ENCODE measurements at places on chromosomes 13 and 19. TPM values are rescaled to one million over a fixed set of nuclear protein-coding genes. Genes with fewer than 3 reads are reported as not detected.

DNA sequence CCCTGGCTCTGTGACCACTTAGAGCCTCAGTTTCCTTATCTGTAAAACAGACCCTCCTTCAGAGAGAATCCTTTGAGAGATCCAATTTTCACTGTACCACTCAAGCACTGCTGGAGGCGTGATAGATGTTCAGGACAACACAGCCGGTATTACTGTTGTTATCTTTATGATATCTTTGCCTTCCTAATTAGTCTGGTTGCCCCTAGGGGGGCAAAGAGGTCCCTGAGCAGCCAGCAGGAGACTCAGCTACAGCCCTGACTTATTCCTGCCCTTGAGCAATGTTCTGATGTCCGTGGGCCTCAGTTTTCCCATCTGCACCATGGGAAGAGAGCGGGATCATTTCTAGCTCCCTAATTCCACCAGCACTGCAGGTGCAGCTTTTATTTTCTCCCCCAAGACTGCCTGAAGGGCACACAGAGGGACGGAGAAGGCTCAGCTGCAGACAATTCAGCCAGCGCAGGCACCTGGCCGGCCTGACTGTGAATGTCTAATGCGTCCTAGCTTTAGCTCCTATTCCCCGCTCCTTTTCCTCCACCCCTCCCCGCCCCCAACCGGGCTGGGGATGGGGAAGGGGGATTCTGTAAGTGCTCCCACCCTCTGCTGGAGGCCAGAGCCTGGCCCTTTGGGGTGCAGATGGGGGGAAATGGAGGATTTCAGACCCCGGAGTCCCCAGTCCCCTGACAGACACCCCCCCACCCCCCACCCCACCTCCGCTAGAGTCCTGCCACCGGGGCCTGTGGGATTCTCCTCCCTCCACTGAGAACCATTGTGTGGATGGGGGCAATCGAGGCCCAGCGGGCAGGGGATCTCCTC lies 16.2 kb downstream of the TLE5 start:
- peaks cover 22% of the 10 kb centered on the region for H3K4me1 ChIP-seq
- H3K36me3 ChIP-seq: no peaks in the 10 kb centered on the region
- DNase-seq: no peak
- peaks cover 53% of the 10 kb centered on the region for H3K27me3 ChIP-seq

DNA sequence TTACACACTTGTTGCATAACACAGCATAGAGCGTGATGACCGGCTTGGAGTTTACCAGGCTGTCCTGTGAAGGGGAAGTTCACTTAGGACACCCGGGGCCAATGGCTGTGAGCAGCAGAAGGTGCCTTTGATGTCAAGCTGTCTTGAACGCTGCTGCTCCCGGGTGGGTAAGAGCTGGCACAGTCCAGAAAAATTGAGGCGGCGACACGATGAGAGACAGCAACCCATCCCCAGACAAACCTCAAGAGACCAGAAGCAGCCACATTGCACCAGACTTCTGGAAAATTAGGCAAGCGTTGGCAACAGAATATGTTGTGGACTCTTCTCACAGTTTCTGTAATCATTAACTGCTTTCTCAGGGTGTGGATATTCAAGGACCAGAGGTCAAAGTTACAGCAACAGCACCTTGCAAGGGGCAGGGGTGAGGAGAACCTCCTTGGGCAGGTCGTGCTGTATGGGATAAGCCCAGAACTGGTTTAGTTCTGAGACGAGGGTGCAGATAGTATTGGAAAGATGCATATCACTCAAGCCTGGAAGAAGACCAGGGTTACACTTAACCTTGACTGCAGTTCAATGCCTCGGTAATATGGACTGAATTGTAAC lies 10.1 kb downstream of the NFILZ start:
- H3K36me3 ChIP-seq: no peaks in the 10 kb centered on the region
- H3K4me1 ChIP-seq: no peaks in the 10 kb centered on the region
- no peak overlapping the region for H3K27ac ChIP-seq
- no peak for DNase-seq

- H3K4me1 ChIP-seq: peaks cover 63% of the 10 kb centered on the region
- no peak overlapping the region for H3K27ac ChIP-seq
- peaks cover 5% of the 10 kb centered on the region for H3K27me3 ChIP-seq
These were observed 556 bp downstream of the TRIP10 start for GRCh38 chr19:6739883-6740588.

GRCh38 chr19:1825909-1826556 lies 14.0 kb upstream of the ATP8B3 start:
- no peaks in the 10 kb centered on the region for H3K4me1 ChIP-seq
- peak; percentile 84 for DNase-seq
- H3K27me3 ChIP-seq: no peaks in the 10 kb centered on the region
- peaks cover 3% of the 10 kb centered on the region for H3K36me3 ChIP-seq
- peak overlapping the region; percentile 44 for H3K4me3 ChIP-seq

GDF15 gene
- 1.2 TPM for total RNA-seq

- no peak for DNase-seq
- H3K4me3 ChIP-seq: peak overlapping the region; percentile 94
- peaks cover 29% of the 10 kb centered on the region for H3K4me1 ChIP-seq
These were observed 21.9 kb downstream of the IPO5 start for GRCh38 chr13:97975280-97975847.

DNA sequence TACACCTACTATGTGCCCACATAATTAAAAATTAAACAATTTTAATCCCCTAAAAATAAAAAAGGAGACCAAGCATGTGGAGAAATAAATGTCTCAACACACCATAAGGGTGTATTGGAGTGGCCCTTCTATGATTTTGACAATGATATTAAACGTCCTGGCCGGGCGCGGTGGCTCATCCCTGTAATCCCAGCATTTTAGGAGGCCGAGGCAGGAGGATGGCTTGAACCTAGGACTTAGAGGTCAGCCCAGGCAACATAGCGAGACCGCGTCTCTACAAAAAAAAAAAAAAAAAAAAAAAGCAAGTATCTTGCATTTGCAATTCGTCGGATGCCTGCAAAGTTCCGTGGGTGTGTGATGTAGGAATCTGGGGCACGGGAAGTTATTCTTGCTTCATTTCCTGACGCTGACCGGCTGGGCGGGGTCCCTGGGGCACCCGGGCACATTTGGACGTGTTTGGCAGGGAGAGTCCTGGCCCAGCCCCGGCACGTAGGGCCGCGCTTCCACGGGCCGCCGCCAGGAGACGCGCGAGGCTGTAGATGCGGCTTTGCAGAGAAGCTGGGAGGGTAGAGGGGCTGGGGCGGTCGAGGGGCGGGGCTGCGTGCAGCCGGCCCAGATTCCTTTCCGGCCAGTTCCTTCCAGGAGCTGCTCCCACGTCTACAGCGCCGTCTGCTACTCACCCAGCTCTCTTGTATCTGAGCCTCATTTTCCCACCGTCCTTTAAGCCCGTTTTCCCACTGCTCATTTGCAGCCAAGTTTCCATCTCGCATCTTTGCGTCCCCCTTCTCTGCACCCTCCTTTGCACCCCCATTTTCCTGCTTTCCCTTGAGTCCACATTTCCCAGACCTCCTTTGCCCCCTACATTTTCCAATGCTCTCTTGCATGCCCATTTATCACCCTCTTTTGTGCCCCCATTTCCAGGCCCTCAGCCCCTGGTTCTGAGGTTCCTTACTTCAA lies 2.2 kb upstream of the TSPAN16 start:
- peak; percentile 98 for DNase-seq
- no peaks in the 10 kb centered on the region for H3K36me3 ChIP-seq
- no peak overlapping the region for H3K27ac ChIP-seq
- H3K4me1 ChIP-seq: peaks cover 9% of the 10 kb centered on the region
- H3K4me3 ChIP-seq: peak overlapping the region; percentile 68

DNA sequence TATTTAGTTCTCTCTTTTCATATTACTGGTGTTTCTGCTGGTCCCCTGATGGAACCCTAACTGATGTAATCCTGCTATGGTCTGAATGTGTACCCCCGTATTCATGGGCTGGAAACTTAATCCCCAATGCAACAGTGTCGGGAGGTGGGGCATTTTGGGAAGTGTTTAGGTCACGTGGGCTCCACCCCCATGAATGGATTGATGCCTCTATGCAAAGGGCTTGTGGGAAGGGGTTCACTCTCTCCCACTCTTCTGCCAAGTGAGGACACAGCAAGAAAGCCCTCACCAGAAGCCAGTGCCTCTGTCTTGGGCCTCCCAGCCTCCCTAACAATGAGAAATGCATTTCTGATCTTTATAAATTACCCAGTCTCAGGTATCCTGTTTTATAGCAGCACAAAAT lies 21.2 kb upstream of the UBAC2 start:
- H3K36me3 ChIP-seq: no peaks in the 10 kb centered on the region
- peaks cover 5% of the 10 kb centered on the region for H3K4me1 ChIP-seq
- DNase-seq: no peak
- no peak overlapping the region for H3K27ac ChIP-seq
- H3K27me3 ChIP-seq: peaks cover 13% of the 10 kb centered on the region
- no peak overlapping the region for H3K4me3 ChIP-seq

EDNRB gene
- total RNA-seq: 26.8 TPM

ZNF729 gene
- not detected for total RNA-seq

- H3K27ac ChIP-seq: no peak overlapping the region
- peaks cover 3% of the 10 kb centered on the region for H3K36me3 ChIP-seq
- no peak for DNase-seq
- peaks cover 18% of the 10 kb centered on the region for H3K4me1 ChIP-seq
These were observed 544.2 kb upstream of the KLF12 start for GRCh38 chr13:74678308-74678965.

IL4I1 gene
- 0.12 TPM for total RNA-seq

DNA sequence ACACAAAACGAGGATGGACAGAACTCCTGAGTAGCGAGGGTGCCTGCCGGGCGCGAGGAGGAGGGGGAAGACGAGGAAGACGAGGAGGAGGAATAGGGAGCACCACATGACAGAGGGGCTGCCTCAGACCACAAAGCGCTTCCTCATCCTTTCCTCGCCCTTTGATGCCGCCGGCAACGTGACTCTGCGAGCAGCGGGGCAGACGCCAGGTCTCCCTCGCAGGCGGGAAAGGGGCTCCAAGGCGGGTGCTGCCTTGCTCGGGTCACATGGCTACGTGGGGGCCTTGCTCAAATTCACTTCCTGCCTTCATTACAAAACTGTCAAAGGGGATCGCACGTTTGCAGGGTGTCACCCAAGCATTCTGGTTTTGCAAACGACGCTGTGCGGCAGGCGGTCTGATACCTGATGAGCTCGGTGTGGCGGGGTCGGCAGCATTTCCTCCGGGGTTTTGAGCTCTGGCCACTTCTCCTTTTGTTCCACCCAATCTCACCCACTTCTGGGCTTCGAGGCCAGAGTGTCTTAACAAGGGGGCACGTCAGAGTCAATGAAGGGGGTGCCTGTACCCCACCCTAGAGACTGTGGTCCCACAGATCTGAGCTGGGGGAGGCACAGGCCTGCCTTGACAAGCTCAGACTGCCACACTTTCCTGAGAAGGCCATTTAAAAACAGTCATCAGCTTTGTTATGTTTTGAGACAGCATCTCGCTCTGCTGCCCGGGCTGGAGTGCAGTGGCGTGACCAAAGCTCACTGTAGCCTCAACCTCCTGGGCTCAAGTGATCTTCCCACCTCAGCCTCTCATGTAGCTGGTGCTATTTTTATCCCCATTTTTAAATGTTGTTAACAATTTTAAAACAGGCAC lies 14.9 kb downstream of the MAP2K2 start:
- no peak for DNase-seq
- H3K27ac ChIP-seq: peak overlapping the region; percentile 27
- H3K27me3 ChIP-seq: no peaks in the 10 kb centered on the region
- H3K4me1 ChIP-seq: no peaks in the 10 kb centered on the region

CYP2B6 gene
- total RNA-seq: not detected

- H3K27ac ChIP-seq: no peak overlapping the region
- H3K4me3 ChIP-seq: no peak overlapping the region
- no peaks in the 10 kb centered on the region for H3K36me3 ChIP-seq
- H3K4me1 ChIP-seq: no peaks in the 10 kb centered on the region
- H3K27me3 ChIP-seq: peaks cover 25% of the 10 kb centered on the region
These were observed 30.6 kb upstream of the IGSF23 start for GRCh38 chr19:44582581-44583265.

DNA sequence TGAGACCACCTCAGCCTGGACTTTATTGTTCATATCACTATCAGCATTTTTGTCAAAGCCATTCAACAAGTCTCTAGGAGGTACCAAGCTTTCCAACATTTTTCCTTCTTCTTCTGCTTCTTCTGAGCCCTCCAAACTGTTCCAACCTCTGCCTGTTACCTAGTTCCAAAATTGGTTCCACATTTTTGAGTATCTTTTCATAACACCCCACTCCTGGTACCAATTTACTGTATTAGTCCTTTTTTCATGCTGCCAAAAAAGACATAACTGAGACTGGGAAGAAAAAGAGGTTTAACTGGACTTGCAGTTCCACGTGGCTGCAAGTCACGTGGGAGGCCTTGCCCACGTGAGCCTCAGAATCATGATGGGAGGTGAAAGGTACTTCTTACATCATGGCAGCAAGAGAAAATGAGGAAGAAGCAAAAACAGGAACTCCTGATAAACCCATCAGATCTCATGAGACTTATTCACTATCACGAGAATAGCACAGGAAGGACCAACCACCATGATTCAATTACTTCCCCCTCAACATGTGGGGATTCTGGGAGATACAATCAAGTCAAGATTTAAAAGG lies 215.1 kb downstream of the PCDH17 start:
- no peak for DNase-seq
- H3K4me3 ChIP-seq: no peak overlapping the region
- no peaks in the 10 kb centered on the region for H3K27me3 ChIP-seq
- H3K4me1 ChIP-seq: no peaks in the 10 kb centered on the region
- no peak overlapping the region for H3K27ac ChIP-seq

- no peak overlapping the region for H3K27ac ChIP-seq
- no peaks in the 10 kb centered on the region for H3K27me3 ChIP-seq
- no peaks in the 10 kb centered on the region for H3K36me3 ChIP-seq
- no peak for DNase-seq
- H3K4me1 ChIP-seq: peaks cover 18% of the 10 kb centered on the region
These were observed 102.0 kb downstream of the KDM4B start for GRCh38 chr19:5070930-5071329.

MYBPC2 gene
- not detected for total RNA-seq

KCNN1 gene
- 6.2 TPM for total RNA-seq

GRCh38 chr13:99086267-99087097 lies 108.6 kb upstream of the DOCK9 start:
- H3K27ac ChIP-seq: no peak overlapping the region
- H3K27me3 ChIP-seq: peaks cover 52% of the 10 kb centered on the region
- no peaks in the 10 kb centered on the region for H3K36me3 ChIP-seq
- DNase-seq: peak; percentile 41
- H3K4me3 ChIP-seq: no peak overlapping the region

TUBA3C gene
- total RNA-seq: not detected

GPR12 gene
- total RNA-seq: 0.14 TPM

PEAK3 gene
- not detected for total RNA-seq

LNX2 gene
- 9.6 TPM for total RNA-seq

DNA sequence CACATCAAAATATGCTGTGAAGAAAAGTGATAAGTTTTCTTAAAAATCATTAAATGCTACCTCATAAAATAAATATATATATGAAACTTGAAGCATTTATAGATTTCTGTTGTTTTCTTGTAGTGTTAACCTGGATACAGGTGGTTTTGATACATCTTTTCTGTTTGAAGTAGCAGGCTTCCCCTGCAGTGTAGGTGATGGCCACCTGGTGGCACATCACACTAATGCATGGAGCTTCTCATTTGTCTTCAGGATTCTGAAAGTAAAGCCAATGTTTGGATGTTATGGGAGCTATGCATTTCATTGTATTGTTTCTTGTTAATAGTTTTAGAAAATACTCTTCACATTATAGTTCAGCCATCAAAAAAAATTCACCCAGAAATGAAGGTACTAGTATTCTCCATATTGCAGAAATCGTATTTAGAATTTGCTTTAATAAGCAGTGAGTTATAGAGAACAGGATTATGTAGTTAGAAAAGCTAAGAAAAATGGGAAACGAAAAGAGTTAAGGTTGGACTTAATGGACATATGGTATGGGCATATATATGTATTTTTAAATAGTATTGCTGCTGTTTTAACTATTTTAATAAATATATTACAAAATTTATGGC lies 18.7 kb downstream of the GPR180 start:
- DNase-seq: peak; percentile 22
- no peaks in the 10 kb centered on the region for H3K4me1 ChIP-seq
- peaks cover 12% of the 10 kb centered on the region for H3K36me3 ChIP-seq
- H3K4me3 ChIP-seq: no peak overlapping the region
- no peak overlapping the region for H3K27ac ChIP-seq
